Naive thymus-derived CD8-positive, alpha-beta T cell (primary cell): ENCODE measurements at places on chromosomes 6 and 20. TPM values are rescaled to one million over a fixed set of nuclear protein-coding genes. Genes with fewer than 3 reads are reported as not detected.

DNA sequence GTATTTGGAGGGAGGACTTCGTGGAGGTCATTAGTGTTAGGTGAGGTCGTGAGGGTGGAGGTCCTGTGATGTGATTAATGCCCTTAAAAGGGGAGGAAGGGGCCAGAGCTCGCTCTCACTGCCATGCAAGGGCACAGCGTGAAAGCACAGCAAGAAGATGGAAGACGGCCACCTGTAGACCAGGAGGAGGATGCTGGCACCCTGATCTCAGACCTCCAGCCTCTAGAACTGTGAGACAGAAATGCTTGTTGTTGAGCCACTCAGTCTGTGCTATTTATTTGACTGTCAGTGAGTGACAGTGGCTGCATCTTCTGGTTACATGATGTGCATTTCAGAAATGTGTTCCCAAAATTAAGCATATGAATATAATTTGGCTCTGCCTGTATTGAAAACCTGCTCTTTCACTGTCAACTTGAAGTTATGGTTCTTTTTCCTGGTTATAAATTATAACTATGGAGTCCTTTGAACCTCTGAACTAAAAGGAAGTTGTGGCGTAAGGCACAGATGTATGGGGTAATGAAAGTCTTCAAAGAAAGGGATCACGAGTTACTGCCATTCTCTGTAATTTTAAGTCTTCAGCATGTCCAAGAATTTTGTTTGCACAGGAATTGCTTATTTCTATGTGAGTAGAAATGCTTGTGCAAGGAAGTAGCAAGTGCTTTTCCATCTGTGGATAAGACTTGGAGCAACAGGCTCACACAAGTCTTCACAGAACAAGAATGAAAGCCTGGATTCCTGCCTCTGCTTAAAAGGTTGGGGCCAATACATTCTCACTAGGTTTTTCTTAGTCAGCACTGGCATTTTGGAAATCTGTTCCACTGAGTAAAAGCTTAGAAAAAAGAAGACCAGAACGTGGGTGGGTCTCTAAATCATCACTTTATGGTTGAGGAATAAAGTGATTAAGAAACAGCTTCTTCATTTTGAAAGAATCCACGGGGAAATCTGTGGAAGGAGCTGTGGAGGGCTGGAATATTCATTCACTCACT is 10.3 kb downstream of the PPP1R14C start:
- peaks cover 29% of the 10 kb centered on the region for H3K27me3 ChIP-seq
- H3K4me3 ChIP-seq = no peak overlapping the region
- H3K36me3 ChIP-seq = no peaks in the 10 kb centered on the region

DNA sequence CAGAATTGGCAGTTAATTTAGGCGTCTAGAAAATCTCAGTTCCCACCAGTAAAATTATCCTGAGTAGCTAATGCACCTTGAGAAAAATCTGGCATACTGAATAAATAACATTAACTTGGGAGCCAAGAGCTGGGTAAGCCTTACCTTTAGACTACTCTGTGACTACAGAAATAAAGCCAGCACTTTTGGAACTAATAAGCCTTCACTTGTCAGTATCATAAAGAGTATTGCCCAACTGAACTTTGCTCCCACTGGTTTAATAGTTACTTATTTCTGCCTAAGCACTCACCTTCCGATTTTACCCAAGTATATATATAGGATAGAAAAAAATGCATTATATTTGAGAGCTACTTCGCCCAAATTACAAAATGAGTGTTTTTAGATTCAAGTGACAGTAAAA is 10.7 kb downstream of the FAM8A1 start:
- no peaks in the 10 kb centered on the region for H3K27me3 ChIP-seq
- no peak for DNase-seq
- peaks cover 12% of the 10 kb centered on the region for H3K36me3 ChIP-seq
- H3K4me3 ChIP-seq = no peak overlapping the region

GRCh38 chr6:16316741-16317251 is 78.4 kb downstream of the GMPR start:
- H3K4me1 ChIP-seq = peaks cover 43% of the 10 kb centered on the region
- no peak overlapping the region for H3K4me3 ChIP-seq
- H3K36me3 ChIP-seq = no peaks in the 10 kb centered on the region
- no peak overlapping the region for H3K27ac ChIP-seq
- peak; percentile 68 for DNase-seq
- H3K27me3 ChIP-seq = no peaks in the 10 kb centered on the region

GRCh38 chr20:33277471-33278441 is 5.3 kb upstream of the BPIFB1 start:
- H3K4me1 ChIP-seq = peaks cover 2% of the 10 kb centered on the region
- DNase-seq = no peak
- H3K4me3 ChIP-seq = no peak overlapping the region
- peaks cover 3% of the 10 kb centered on the region for H3K27me3 ChIP-seq
- no peak overlapping the region for H3K27ac ChIP-seq

DNA sequence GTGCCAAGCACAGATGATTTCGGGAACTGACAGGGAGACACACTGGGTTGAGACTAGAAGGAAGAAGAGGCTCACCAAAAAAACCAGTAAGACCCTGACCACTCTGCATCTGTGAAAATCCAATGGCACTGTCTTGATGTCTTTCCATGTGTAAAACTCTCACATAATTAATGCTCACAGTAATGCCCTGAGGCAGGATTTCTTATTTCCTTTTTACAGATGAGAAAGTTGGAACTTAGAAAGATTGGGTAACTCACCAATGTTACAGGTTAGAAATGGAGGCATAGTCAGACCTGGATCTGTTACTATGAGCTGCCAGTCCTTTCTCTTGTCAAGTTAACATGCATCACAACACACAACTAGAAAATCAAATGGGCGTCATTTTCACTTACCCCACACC is 151.0 kb upstream of the MCHR2 start:
- H3K27me3 ChIP-seq = no peaks in the 10 kb centered on the region
- DNase-seq = no peak
- H3K4me1 ChIP-seq = no peaks in the 10 kb centered on the region

DNA sequence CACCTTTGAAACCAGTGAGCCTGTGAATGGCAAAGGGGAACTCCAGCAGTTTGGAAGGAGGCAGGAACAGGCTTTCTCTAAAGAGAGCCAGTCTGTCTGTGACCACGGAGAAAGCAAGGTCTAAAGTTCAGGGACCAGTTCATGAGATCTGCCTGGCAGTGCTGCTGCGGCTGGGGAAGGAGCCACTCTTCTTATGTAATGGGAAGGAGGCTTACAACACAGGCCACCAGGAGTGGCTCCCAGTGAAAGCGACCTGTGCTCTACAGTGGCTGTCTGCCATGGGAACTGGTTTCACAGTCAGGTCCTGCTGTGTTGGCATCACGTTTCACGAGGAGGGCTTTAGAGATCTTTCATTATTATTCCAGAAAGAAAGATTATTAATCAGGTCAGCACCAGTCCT is 291.9 kb upstream of the PRDM1 start:
- no peak overlapping the region for H3K27ac ChIP-seq
- H3K4me3 ChIP-seq = no peak overlapping the region
- H3K27me3 ChIP-seq = no peaks in the 10 kb centered on the region
- H3K36me3 ChIP-seq = no peaks in the 10 kb centered on the region
- no peak for DNase-seq

DNA sequence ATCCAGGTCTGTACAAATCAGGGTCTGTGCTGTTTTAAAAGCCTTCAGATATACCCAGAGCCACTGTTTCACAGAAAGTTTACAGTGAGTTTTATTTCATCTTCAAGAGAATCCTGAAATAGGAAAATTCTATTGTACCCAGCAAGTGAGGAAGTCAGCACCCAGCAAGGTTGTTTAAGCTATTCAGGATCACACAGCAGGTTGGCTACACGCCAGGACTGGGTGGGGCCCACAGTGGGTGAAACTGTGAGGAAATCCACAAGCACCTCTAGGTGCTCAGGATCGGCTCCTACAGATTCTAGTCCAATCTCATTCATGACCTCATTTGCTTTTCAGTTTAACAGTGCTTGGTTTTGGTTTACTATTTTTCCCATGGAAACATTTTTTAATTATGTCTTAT is 128.9 kb downstream of the SYNDIG1 start:
- H3K27ac ChIP-seq = no peak overlapping the region
- no peaks in the 10 kb centered on the region for H3K4me1 ChIP-seq
- peaks cover 14% of the 10 kb centered on the region for H3K36me3 ChIP-seq
- DNase-seq = no peak
- peaks cover 20% of the 10 kb centered on the region for H3K27me3 ChIP-seq
- H3K4me3 ChIP-seq = no peak overlapping the region

Gene EDN1
- 0.47 TPM for total RNA-seq

DNA sequence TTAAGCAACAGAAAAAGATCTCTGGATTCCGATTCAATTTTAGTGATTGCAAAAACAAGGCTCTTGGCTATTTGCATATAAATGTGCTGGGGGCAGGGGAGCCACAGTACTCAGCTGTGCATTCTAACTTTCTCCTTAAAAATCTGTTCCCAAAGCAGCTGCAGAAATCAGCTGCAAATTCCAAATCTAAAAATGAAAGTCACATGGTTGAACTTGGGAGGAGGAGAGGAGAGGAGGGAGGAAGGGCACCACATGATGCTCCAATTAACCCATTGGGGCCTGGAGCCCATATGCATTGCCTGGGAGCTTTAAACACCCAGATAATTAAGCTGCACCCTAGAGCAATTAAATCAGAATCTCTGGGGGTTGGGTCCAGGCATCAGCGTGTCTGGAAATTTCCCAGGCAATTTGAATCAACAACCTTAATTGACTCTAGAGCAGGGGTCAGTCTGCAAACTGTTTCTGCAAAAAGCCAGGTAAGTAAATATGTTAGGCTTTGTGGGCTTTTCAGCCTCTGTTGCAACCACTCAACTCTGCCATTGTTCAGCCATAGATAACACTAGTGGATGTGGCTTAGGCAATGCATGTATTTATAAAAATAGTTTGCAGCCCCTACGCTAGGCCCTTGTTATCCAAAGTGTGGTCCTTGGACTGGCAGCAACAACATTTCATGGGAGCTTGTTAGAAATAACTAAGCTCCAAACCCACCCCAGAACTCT is 508.1 kb downstream of the KIF16B start:
- no peak for DNase-seq
- H3K36me3 ChIP-seq = no peaks in the 10 kb centered on the region
- H3K27me3 ChIP-seq = no peaks in the 10 kb centered on the region
- no peaks in the 10 kb centered on the region for H3K4me1 ChIP-seq

DNA sequence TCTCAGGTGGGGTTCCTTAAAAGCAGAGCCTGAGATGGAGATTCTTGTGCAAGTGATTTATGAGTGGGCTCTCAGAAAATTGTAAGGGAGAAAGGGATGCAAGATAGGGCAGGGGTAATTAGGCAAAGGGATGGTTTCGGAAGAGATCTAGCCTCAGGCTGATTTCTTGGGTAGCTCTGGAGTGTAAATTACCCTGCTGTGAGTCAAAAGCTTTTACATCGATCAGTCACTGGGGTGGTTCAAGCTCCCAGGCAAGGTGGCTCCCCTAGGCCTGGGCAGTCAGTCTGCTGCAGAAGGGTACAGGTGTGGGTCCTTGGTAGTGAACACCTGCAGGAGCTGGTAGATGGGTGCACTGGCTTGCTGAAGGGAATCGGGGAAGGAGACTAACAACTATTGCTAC is 11.1 kb upstream of the PM20D2 start:
- no peak overlapping the region for H3K4me3 ChIP-seq
- DNase-seq = no peak
- H3K27ac ChIP-seq = no peak overlapping the region
- no peaks in the 10 kb centered on the region for H3K27me3 ChIP-seq
- no peaks in the 10 kb centered on the region for H3K36me3 ChIP-seq
